Posterior cingulate gyrus (tissue), 11 donors: ENCODE measurements at places on chromosomes 2 and 18.

- no peak for DNase-seq
These were observed 86.2 kb downstream of the METTL8 start for GRCh38 chr2:171347591-171348032.

DNA sequence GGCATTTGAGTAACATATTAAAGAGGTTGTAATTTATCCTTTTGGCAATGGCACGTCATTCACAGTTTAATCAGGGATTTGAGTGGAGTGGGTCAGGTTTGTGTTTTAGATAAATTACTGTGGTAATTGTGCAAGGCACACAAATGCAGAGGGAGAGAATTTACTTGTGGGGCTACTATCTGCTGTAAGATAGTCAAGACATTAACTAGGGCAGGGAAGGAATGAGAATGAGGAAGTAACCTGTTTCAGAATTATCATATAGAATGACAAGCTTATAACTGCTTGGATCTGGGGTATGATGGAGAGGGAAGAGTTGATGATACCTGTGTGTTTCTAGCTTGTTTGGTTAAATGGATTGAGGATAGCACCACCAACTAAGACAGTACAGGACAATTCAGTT lies 58.9 kb upstream of the ZSWIM2 start:
- DNase-seq = no peak

GRCh38 chr2:205590759-205591158 lies 91.5 kb upstream of the NRP2 start:
- no peak for DNase-seq

DNA sequence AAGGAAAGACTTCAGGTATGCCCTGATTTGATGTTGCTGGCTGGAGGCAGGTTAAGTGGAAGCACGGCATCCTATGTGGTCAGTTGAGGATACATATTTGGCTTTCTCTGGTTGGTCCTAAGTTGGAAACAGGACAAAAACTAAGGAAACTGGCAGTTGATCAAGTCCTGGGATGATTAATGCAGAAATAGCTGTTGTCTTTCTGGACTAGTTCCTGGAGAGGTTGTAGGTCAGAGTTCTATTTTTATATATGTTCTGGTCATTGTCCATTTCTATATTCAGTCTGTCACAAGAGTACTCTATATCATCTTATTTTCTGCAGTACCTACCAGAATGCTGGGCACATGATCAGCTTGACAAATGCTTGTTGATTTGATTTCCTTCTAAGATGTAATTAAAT lies 4.0 kb upstream of the SLC35F5 start:
- DNase-seq = no peak

- no peak for DNase-seq
These were observed 160.9 kb downstream of the ZEB2 start for GRCh38 chr2:144358979-144359541.

- no peak for DNase-seq
These were observed 47.4 kb upstream of the RMDN2 start for GRCh38 chr2:37877457-37878315.

- no peak for DNase-seq
These were observed 114.0 kb upstream of the SLC39A10 start for GRCh38 chr2:195543063-195543462.

- no peak for DNase-seq
These were observed 406.2 kb downstream of the MBD2 start for GRCh38 chr18:53817976-53818950.

DNA sequence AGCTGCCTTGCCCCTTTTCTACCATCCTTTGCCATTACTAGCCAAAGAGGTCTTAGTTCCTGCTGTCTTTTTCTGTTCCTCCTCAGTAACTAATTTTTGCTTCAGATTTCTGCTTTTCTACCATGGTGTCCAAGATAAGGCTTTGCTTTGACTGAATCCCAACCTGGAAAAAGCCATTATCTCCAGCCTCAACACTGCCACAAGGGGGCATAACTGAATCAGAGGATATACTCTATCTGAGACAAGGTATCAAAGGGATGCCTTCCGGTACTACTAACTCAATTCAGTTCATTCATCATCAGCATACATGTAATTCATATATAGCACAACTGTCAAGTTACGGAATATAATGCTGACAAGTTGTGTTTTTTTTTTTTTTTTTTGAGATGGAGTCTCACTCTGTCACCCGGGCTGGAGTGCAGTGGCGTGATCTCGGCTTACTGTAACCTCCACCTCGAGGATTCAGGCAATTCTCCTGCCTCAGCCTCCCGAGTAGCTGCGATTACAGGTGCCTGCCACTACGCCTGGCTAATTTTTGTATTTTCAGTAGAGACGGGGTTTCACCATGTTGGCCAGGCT lies 11.4 kb downstream of the OSGEPL1 start:
- no peak for DNase-seq

DNA sequence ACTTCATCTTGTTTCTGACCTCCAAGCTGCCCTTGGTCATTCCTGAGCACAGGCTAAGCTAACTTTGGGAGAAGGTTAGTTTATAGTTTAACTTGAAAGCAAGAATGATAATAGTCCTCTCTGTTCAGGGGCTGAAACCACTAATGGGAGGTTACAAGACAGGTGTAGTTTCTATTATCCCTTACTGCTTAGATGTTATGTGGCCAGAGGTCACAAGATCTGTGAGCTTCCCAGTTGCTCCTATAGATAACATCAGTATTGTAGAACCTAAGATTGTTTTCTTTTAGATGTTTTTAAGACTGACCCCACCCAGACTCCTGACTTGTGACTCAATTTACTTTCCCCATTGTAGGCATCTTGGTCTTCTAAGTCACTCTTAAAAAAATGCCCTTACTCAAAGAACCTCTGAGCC lies 94.8 kb upstream of the LPIN2 start:
- DNase-seq = no peak

- no peak for DNase-seq
These were observed 6.3 kb downstream of the OSR1 start for GRCh38 chr2:19351899-19352697.

- no peak for DNase-seq
These were observed 887.9 kb downstream of the NRXN1 start for GRCh38 chr2:50143822-50144575.

GRCh38 chr2:36783246-36783645 lies 86.7 kb downstream of the VIT start:
- no peak for DNase-seq

DNA sequence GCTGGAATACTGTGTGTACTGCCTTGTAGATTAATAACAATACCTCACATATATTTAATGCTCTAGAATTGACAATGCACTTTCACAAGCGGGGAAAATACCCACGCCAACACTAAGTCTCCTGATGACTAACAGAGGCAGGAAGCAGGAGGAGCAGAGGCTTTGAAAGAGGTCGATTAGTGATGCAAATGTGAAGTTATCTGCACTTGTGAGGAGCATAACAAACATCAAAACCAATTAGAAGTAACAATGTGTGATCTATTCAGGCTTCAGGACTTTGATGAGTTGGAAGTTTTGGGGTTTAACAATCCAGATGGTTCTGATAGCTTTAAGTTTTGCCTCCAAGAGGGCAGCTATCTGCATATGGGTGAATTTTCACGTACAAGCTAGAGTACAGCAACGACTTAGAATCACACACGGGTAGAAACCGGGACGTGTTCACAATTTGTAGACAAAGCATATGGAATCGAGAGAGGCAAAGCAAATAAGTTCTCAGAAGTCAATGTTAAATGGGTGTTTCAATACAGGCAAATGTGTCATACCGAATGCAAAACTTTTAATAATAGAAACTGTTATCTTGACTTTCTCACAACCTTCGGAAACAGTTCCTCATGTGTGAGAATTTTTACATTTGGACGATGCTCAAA lies 114.5 kb downstream of the METTL8 start:
- DNase-seq = no peak

DNA sequence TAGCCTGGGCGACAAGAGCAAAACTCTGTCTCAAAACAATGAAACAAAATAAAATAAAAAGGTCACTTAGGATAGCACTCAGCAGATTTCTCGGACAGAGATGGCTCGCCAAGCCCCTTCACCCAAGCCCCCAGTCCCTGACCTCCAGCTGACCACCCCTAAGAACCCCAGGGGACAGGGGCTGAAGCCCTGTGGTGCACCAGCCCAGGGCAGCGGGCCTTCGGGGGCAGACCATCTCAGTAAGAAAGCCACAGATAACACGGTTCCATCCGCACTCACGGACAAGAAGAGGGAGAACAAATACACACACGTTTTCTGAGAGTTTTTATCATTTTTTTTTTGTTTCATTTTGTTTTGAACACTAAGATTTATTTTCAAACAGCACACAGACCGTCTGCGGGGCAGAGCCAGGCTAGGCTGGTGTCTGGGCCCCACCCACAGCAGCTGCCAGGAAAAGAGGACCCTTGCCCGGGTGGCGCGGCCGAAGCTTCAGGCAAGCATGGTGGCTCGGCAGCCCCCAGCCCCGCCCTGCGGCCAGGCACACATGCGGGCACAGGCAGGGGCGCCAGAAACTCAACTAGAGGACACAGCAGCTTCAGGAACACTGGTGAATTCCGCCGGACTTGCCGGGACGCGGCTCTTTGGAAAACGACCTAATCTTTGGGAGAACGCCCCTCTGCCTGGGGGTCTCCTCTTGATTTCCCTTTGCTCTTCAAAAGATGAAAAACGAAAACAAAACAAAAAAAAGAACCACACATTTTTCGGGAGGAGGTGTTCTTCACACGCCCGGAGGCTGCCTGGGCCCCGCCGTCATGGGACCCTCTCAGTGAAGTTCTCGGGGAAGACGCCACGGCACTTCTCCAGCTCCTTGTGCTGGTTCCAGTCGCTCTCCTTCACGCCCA lies 59.0 kb downstream of the BIN1 start:
- DNase-seq = peak; percentile 3

- DNase-seq = no peak
These were observed 277.9 kb upstream of the SIX3 start for GRCh38 chr2:44663471-44664073.

DNA sequence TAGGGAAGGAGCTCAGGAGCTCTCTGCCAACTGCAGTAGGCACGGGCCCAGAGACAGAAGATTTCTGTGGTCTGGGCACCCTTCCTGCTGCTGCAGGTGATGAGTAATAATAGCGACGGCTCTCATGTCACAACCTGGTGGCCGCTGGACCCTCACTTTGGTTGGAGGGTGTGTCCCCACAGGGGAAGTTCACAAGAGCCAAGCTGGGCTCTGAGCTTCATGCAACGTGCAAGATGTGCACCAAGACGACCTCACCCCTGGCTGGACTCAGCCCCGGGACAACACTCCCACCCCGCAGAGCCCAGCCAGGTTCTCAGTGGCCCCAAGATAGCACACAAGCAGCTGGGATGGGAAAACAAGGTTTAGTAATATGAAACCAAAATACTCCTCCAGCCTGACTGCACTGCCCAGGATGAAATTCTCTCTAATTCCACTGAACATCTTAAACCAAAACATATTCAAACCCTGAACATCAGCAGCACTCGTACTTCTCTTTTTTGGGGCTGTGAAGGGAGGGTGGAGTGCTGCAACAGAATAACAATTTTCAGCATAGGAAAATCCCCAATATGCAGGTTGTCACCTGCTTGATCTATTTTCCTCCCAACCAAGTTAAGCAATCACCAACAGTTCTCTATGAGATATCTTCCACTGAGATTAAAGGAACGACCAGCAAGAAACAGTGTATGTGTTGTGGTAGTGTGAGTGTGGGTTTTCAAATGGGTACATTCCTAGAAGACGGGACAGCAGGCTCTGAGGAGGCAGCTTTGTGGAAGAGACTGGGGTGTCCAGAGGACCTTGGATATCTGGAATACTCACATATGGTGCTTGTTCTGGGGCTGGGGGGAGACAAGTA lies 26.5 kb downstream of the BCL2 start:
- no peak for DNase-seq

DNA sequence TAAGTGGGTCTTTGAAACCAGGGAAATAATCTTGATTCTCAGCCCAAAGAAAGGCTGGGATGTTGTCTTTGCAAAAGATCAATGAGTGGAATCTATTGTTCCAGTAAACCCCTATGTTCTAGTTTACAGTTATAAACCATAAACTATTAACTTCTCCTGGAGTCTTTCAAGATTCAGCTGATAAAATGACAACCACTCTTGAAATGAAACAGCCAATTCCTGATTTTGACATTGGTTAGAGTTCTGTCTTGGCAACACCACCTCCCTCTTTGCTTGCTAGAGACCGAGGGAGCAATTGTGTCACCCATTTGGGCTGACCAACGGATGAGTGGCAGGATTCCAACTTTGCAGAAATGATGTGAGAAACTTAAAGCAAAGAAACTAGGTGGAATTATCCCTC lies 746.9 kb downstream of the SLC4A3 start:
- no peak for DNase-seq

GRCh38 chr18:36376361-36376760 lies 78.8 kb downstream of the FHOD3 start:
- DNase-seq = no peak

DNA sequence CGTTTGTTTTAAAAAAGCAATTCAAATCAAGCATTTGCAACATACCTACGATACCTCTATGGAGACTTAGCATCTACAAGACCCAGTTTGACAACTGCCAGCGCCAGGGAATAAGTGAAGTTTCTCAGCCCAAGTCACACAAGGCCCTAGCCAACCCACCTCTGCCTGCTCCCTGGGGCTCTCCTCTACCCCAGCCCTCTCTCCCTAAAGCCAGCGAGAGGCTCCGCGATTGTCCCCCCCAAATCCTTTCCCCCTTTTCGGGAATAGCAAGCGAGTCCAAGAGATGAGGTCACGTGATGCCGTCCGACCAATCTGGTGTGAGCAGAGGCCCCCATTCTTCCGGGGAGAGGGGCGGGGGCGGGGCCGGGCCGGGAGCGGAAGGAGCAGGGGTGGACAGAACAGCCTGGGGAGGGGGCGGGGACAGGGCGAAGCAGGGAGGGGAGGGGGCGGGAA lies 102.2 kb upstream of the RAB6C start:
- DNase-seq = peak; percentile 93

- DNase-seq = no peak
These were observed 99.6 kb upstream of the MGAT5 start for GRCh38 chr2:134154246-134154645.

- DNase-seq = no peak
These were observed 252.4 kb upstream of the ZNF521 start for GRCh38 chr18:25604196-25604893.

DNA sequence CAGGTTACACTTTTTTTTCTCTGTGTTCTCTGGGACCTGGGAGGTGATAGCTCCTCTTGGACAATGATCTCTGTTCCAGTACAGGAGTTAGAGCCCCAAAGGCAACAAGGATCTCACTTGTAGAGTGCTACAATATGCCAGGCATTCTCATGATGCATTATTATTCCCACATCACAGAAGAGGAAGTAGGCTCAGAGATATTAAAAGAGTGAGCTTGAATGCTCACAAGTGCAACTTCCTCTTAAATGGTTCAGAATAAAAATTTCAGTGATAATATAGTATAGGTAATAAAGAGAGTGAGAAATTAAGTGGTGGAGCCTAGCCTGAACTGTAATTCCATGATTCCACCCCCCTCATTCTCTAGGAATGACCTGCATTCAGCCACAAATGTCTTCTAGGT lies 21.4 kb downstream of the POLE4 start:
- no peak for DNase-seq

DNA sequence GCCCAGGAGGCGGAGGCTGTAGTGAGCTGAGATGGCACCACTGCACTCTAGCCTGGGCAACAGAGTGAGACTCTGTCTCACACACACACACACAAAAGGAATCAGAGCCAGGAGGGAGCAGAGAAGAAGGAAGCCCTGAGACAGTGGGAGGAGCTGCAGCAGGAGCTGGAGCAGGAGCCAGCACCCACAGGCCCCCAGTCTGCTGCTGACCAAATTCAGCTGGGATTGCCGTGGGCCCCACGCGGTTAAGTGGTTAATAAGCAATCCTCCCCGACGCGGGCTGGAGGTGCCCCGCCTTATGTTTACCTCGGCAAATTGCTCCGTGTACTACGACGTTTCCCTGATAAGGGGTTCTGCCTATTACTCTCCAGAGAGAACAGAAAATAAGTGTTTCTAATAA lies 265.3 kb downstream of the TWIST2 start:
- no peak for DNase-seq
